Stimulated activated CD4-positive, alpha-beta T cell treated with anti-CD3 and anti-CD28 coated beads, Interleukin-4, amount 100 ng/mL, for 24 hours (primary cell): ENCODE measurements at places on chromosomes 4 and X.

DNA sequence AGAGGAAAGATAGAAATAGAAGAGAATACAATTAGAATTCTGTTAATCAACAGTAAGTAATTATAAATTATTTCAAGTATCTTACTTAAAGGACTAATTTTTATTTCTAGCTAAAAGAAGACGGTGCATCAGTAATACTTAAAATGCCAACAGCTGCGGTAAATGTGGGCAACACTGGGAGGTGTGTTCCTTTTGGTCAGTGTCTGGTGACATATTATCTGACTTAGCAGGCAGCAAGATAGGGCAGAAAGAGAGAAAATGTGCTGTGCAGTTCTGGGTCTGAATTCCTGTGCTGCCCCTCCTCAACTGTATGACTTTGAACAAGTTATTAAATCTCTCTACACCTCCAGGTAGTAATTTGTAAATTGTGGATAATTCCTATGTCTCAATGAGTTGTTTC lies 120.6 kb downstream of the ZNF827 start:
- no peak for DNase-seq

- no peak for DNase-seq
Measured at GRCh38 chr4:6339818-6340445, 70.3 kb downstream of the WFS1 start.

- DNase-seq = no peak
Measured at GRCh38 chr4:3809028-3809427, 42.8 kb downstream of the ADRA2C start.

- DNase-seq = peak; percentile 9
Measured at GRCh38 chr4:152591396-152591795, 55.5 kb upstream of the FBXW7 start.

DNA sequence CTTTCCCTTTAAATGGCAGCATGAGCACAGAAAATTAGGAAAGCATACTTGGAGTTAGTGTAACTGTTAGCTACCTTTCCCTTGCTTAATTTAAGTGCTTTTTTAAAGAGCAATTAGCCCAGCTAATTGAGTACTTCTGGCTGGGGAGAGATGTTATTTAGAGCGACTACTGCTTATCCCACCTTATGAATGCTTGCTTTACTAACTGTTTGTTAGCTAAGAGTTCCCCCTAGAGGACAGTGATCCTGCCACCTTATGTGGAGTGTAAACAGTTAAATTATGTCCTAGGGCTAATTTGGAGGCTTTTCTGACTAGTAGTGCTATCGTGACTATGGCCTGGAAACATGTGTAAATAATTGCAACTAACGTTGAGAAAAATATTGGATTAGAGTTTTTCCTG lies 909.4 kb downstream of the FSTL5 start:
- no peak for DNase-seq

GRCh38 chr4:129603241-129603931 lies 507.4 kb downstream of the C4orf33 start:
- no peak for DNase-seq

GRCh38 chrX:1946974-1947373 lies 332.1 kb downstream of the ASMT start:
- DNase-seq = no peak

DNA sequence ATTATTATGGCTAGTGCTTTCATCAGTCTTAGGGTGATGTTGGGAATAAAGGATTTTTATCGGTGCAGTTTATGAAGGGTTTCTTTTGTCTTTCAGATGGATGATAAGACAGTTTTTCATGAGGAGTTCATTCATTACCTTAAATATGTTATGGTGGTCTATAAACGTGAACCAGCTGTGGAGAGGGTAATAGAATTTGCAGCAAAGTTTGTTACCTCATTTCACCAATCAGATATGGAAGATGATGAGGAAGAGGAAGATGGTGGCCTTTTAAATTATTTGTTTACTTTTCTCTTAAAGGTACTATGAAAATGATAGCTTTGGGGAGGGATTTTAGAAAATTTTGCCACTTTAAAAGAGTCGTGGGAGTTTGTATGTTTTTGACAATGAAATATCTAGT lies 1.3 kb downstream of the NCAPG start:
- DNase-seq = no peak

DNA sequence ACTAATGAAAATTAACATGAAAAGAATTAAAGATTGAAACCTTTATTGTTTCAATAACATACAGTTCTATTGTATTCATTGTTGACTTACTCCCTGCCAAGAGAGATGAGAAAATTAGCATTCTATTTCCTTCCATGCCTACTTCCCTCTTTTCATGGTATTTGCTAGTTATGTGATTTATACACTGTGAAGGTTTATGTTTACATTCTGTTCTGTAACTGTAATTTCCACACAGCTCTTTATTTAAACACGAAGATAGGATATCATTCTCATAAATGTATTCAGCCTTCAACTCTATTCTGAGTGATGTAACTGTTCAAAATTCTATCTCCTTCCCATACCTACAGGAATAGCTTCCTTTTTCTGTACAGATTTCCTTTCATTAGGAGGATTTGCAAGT lies 6.6 kb downstream of the CCDC110 start:
- DNase-seq = no peak

GRCh38 chr4:176635372-176636261 lies 157.1 kb downstream of the VEGFC start:
- DNase-seq = no peak

DNA sequence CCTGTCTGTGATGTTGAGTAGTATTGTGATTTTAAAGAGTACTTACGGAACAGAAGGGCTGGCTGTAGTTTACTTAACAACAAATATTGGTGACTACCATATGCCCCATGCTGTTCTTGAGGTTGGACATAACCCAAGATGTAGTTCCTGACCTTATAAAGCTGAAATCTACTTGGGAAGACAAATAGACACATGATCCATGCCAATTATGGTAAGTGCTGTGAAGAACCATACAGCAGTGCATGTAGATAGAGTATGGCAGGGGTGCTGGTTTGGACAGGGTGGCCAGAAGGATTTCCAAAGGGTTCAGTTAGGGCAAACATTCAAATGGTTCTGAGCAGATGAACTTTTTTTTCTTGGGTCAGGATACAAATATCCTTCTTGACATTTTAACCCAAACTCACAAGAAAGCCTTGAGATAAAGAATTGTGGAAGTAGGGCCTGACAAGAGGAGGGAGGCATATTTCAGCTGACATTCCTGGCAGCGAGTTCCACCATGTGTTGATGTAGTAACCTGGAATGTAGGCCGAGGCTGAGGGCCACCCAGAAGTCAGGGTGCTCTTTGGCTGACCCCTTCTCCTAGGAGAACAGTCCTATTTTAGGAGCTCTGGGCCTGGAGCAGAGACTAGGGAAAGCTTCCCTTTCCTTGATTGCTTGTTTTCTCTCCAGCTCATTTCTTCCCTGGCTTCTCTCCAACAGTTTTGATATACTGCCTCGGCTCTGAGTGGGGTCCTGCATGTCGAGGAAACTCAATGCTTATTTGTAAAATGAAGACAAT lies 74.2 kb downstream of the FREM3 start:
- no peak for DNase-seq

- DNase-seq = no peak
Measured at GRCh38 chrX:16705370-16705769, 7.1 kb downstream of the CTPS2 start.

DNA sequence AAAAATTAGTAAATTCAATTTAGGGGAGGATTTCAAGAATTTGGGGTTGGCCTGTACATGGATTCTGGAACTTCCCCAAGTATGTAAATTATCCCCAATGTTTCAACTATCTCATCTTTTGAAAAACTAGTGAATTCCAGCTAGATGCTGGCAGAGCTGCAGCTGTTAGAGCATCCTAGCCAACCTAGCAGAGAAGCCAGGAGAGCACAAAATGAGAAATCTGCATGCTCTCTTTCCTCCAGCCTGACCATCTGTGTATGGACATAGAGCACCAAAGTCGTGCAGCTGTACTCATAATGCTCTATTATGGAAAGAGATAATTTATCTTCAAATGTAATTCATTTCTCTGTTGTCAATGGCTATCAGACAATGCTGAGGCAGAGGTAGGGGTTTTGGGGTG lies 1217.7 kb downstream of the PCDH19 start:
- DNase-seq = no peak

- DNase-seq = no peak
Measured at GRCh38 chr4:53005808-53006207, 143.7 kb downstream of the RASL11B start.

- no peak for DNase-seq
Measured at GRCh38 chrX:103847174-103847870, 15.3 kb upstream of the RAB9B start.

DNA sequence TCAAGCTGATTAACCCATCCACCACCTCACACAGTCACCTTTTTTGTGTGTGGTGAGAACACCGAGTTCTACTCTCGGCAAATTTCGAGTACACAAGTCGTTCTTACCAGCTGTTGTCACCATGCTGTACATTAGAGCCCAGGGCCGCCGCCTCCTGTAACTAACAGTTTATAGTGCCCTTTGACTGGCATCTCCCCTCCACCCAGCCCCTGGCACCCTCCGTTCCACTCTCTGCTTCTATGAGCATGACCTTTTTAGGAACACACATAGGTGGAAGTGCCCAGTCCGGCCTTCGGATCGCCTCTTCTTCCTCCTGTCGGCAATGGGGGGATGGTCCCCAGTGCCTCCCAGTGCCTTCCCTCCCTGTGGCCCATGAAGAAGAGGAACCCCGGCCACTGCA lies 141.4 kb downstream of the STK32B start:
- DNase-seq = no peak

DNA sequence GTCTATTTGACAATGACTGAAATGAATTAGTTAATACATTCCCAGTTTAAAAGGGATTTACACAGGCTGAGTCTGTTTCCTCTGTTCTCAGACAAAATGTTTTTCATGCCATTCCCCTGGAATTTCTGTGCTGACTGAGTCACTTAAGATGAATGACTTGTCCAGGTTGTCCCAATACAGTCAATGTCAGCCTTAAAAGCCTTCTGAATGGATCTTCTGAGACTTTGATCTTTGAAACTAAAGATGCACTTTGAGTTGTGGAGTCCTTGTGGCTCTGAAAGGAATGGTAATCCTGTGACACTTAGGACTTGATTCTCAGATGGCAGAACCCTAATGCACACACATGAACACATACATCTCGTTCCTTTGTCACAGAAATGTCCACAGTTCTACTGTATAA lies 622.2 kb upstream of the GRID2 start:
- DNase-seq = no peak

DNA sequence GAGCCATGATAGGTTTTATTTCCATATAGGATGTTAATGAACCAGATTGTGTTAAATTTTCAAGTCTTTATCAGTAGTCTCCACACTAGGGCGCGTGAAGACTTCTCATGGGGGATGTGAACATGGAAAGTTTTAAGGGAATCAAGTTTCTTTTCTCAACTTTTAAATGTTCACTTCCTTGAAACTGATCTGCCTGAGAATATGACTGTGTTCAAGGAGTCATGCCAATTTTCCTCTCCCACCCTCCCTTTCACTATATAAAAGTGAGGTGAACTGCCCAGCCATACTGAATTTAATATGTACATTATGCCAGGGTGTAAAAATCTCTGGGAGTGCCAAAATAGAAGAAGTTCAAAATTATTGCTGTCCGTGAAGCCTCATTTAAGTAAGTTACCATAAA lies 30.4 kb upstream of the HPGDS start:
- no peak for DNase-seq

DNA sequence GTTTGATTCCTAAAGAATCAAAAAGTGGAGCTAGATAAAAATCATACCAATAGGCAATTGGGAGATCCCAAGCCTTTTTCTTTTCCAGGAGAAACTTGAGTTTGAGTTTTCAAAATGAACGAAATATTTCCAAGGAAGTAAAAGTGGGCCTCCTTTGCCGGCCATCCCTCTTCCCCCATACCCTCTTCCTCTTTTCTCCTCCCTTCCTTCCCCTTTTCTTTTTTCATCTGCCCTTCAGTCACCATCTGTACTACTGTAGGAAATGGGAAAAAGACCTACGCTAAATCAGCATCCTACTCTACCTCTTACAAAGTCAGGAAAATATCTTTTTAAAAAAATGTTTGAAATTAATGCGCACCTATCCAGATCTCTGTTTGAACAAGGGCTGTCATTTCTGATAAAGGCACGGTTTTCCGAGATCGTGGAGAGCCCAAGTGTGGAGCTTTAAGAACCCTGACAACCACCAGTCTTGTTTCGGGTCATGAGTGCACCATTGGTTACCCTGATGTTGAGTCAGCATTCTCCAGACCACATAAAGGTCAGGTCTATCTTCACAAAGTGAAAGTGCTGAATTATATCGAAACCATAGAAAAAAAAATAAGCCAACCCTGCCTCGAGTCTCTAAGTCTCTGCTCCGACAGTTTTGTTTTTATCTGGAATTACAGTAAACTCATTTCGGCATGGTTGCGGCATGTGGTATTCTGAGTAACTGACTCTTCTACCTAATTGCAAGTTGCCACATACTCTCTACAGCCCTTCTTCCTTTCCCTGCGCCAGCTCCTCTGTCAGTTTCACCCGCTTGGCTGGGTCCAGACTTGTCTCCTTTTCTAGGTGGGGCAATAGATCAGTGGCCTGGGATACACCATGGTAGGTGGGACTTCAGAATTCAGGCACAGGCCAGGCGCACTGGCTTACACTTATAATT lies 140.2 kb upstream of the KLF3 start:
- peak; percentile 72 for DNase-seq

DNA sequence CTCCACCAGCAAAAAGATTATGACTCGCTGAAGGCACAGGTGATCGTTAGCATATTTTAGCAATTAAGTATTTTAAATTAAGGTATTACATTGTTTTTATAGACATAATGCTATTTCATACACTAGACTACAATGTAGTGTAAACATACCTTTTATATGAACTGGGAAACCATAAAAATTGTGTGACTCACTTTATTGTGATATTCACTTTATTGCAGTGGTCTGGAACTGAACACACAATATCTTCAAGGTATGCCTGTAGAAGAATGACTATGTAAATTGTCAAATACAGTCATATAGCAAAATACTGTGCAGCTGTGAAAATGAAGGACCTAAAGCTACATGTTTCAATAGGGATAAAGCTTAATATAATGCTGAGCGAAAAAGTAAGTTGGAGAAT lies 26.6 kb upstream of the MAML3 start:
- no peak for DNase-seq

GRCh38 chr4:174869339-174869738 lies 40.3 kb upstream of the GLRA3 start:
- DNase-seq = no peak

GRCh38 chr4:151785484-151786157 lies 24.8 kb upstream of the GATB start:
- no peak for DNase-seq

DNA sequence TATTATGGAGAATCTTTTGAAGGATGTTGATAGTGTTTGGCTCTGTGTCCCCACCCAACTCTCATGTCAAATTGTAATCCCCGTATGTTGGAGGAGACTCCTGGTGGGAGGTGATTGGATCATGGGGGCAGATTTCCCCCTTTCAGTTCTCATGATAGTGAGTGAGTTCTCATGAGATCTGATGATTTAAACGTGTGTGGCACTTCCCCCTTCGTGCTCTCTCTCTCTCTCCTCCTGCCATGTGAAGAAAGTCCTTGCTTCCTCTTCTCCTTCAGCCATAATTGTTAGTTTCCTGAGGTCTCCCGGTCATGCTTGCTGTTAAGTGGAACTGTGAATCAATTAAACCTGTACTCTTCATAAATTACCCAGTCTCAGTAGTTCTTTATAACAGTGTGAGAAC lies 166.1 kb upstream of the NUDT6 start:
- no peak for DNase-seq
